Endothelial cell of coronary artery (primary cell): ENCODE measurements at places on chromosomes 12 and 14. TPM values are rescaled to one million over a fixed set of nuclear protein-coding genes. Genes with fewer than 3 reads are reported as not detected.

PDE3A gene
- total RNA-seq: 10.3 and 14.8 TPM in 2 replicates

PIWIL1 gene
- total RNA-seq: not detected in 2 replicates

ISM2 gene
- total RNA-seq: under 0.01 and 0.09 TPM in 2 replicates

ALDH2 gene
- total RNA-seq: 62.4 and 63.2 TPM in 2 replicates

DNAJC22 gene
- 0.27 and 2.0 TPM in 2 replicates for total RNA-seq

CCDC177 gene
- not detected in 2 replicates for total RNA-seq

DCN gene
- 0.36 and 21.3 TPM in 2 replicates for total RNA-seq

KCTD10 gene
- 86.9 and 89.2 TPM in 2 replicates for total RNA-seq

CLEC14A gene
- 235 and 286 TPM in 2 replicates for total RNA-seq

LMNTD1 gene
- 0.45 TPM in 1 of 2 replicates, not detected in the other for total RNA-seq

SSTR1 gene
- total RNA-seq: 0.09 and 0.94 TPM in 2 replicates

MUCL1 gene
- not detected in 2 replicates for total RNA-seq

REC8 gene
- total RNA-seq: 1.3 and 4.2 TPM in 2 replicates

OAS3 gene
- 2.2 and 5.5 TPM in 2 replicates for total RNA-seq

PIANP gene
- under 0.01 TPM in 1 of 2 replicates, not detected in the other for total RNA-seq

P2RX2 gene
- not detected in 2 replicates for total RNA-seq

CD69 gene
- total RNA-seq: 0.18 and 0.28 TPM in 2 replicates

SPRYD3 gene
- 16.6 and 23.3 TPM in 2 replicates for total RNA-seq

CABP1 gene
- total RNA-seq: 0.09 and 0.19 TPM in 2 replicates

SLC5A8 gene
- not detected in 2 replicates for total RNA-seq

POMT2 gene
- total RNA-seq: 9.4 and 12.5 TPM in 2 replicates

CTSG gene
- not detected in 2 replicates for total RNA-seq

HOXC9 gene
- total RNA-seq: not detected in 2 replicates

CACNA2D4 gene
- total RNA-seq: 0.81 and 0.94 TPM in 2 replicates

FGFR1OP2 gene
- 65.3 and 92.6 TPM in 2 replicates for total RNA-seq
